Ascending aorta (tissue), 2 donors: ENCODE measurements at places on chromosomes 11 and 22. TPM values are rescaled to one million over a fixed set of nuclear protein-coding genes. Genes with fewer than 3 reads are reported as not detected.

GRCh38 chr11:16786131-16786530 is 47.7 kb downstream of the C11orf58 start:
- H3K27ac ChIP-seq, result no peak overlapping the region
- peaks cover 14% of the 10 kb centered on the region for H3K4me1 ChIP-seq
- DNase-seq, result no peak
- no peaks in the 10 kb centered on the region for H3K36me3 ChIP-seq

IL17REL gene
- not detected for total RNA-seq

DNA sequence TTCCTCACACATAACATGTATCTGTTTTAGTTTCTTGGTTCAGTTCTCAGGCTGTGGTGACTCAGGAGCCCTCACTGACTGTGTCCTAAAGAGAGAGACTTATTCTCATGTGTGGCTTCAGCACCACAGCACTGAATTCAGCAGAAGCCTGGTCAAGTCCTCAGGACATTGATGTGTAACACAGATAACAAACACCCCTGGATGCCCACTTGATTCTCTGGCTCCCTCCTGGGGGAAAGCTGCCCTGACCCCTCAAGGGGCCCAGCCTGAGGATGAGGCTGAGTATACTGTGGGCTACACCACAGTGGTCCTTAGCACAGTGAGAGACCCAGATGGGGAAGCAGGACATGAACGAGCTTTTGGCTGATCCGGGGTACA is 87.2 kb upstream of the VPREB1 start:
- no peak overlapping the region for H3K4me3 ChIP-seq
- H3K27ac ChIP-seq, result no peak overlapping the region
- DNase-seq, result no peak

PLAAT5 gene
- total RNA-seq, result 0.21 TPM

RAB3IL1 gene
- total RNA-seq, result 23.2 TPM

LRFN4 gene
- total RNA-seq, result 60.5 TPM

- no peaks in the 10 kb centered on the region for H3K36me3 ChIP-seq
- H3K4me3 ChIP-seq, result no peak overlapping the region
- DNase-seq, result peak; percentile 50
- H3K4me1 ChIP-seq, result no peaks in the 10 kb centered on the region
- H3K27ac ChIP-seq, result no peak overlapping the region
Observed at GRCh38 chr22:48761546-48761945, 1066.1 kb downstream of the BRD1 start.

- H3K4me3 ChIP-seq, result peak overlapping the region; percentile 53
- no peak for DNase-seq
- no peaks in the 10 kb centered on the region for H3K36me3 ChIP-seq
- peaks cover 16% of the 10 kb centered on the region for H3K4me1 ChIP-seq
Observed at GRCh38 chr11:27718346-27718862, 18.1 kb upstream of the BDNF start.

SHANK2 gene
- total RNA-seq, result 0.53 TPM

DNA sequence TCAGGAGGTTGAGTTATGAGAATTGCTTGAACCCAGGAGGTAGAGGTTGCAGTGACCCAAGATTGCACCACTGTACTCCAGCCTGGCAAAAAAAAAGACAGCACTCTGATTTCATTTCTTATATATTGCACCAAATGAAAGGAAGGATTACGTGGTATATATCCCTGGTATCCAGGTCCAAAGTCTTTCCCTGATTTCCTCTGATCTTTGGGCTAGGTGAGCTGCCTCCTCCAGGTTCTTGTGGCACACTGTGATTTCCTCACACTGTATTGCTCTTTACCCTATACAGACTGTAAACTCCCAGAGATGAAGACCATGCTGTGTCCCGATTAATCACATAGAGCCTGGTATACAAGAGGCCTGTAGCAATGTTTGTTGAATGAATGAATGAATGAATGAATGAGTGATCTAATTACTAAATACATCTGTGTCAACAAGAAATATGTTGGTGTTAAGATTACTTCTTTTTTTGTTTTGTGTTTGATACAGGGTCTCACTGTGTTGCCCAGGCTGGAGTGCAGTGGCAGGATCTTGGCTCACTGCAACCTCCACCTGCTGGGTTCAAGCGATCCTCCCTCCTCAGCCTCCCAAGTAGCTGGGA is 9.3 kb upstream of the POLD3 start:
- H3K27ac ChIP-seq, result no peak overlapping the region
- no peaks in the 10 kb centered on the region for H3K4me1 ChIP-seq
- DNase-seq, result no peak
- H3K27me3 ChIP-seq, result no peaks in the 10 kb centered on the region
- no peak overlapping the region for H3K4me3 ChIP-seq

DNA sequence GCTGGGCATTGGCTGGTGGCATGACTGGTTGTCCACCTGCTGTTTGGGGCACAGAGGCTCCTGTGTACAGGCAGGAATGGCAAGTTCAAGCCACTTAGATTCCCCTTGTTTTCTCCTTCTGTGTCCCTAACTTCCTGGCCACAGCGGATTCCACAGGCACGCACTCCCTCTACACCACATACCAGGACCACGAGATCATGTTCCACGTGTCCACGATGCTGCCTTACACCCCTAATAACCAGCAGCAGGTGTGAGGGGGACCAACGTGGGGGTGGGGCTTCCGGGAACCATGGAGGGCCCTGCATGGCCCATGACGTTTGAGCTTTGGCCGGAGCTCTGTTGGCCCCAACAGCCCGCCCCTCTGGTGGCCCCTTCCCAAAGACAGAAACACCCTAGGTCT is 7.8 kb downstream of the SIPA1 start:
- H3K27me3 ChIP-seq, result no peaks in the 10 kb centered on the region
- H3K4me3 ChIP-seq, result no peak overlapping the region
- no peak for DNase-seq
- no peaks in the 10 kb centered on the region for H3K4me1 ChIP-seq

DNA sequence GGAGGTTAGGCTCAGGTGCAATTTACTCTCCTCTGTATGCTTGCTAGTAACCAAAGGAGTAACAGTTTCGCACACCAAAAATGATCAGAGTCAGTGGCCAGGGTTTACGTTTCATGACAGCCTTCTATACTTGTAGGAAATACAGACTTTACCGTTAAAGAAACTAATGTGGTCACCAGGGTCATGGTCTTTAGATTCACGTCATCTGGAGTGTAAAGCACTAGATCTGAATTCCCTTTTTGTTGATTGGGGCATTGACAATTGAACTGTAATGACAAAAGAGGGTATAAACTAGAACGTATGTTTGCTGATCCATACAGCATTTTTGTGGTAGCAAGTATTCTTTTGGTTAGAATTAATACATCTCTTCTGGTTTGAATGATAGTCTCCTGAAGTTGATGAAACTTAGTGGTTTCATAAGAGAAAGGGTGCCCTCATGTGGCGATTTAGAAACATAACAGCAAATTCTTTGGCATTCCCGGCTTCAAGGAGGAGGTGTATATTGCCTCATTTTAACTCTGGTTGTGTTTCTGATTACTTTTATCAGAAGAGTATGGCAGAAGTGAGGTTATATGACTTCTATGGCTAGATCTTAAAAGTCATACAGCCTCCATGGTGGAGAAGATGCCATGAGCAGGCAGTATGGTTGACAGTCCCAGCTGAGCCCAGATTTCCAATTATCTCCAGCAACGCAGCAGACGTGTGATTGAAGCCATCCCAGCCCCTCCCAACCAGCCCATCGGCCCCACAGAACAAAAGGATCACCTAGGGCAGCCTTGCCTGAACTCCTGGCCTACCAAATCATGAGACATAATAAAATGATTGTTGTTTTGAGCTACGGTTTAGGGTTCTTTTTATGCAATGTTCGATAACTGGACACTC is 35.1 kb downstream of the MMP7 start:
- H3K4me1 ChIP-seq, result no peaks in the 10 kb centered on the region
- DNase-seq, result no peak
- H3K36me3 ChIP-seq, result no peaks in the 10 kb centered on the region
- no peak overlapping the region for H3K27ac ChIP-seq

GRCh38 chr11:26127336-26127735 is 204.6 kb upstream of the ANO3 start:
- H3K27ac ChIP-seq, result no peak overlapping the region
- H3K4me1 ChIP-seq, result no peaks in the 10 kb centered on the region
- no peak overlapping the region for H3K4me3 ChIP-seq

DNA sequence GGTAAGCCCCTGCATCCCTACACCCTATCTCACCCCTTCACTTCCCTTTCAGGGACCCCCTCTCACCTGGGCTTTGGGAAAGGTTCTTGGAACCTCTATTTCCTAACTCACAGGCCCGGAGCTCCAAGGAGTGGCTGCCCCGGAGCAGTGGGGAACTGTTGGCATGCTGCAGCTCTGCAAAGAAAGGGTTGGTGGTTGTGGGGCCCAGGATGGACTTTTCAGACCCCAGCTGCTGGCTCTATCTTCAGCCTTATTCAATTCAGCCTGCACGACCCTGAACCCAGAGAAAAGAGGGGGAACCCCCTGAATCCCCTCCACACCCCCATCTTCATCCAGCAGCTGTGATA is 10.0 kb downstream of the ROBO4 start:
- no peak overlapping the region for H3K27ac ChIP-seq
- no peak overlapping the region for H3K4me3 ChIP-seq
- DNase-seq, result peak; percentile 16
- H3K4me1 ChIP-seq, result no peaks in the 10 kb centered on the region
- H3K27me3 ChIP-seq, result no peaks in the 10 kb centered on the region

TMA7B gene
- not detected for total RNA-seq

DNA sequence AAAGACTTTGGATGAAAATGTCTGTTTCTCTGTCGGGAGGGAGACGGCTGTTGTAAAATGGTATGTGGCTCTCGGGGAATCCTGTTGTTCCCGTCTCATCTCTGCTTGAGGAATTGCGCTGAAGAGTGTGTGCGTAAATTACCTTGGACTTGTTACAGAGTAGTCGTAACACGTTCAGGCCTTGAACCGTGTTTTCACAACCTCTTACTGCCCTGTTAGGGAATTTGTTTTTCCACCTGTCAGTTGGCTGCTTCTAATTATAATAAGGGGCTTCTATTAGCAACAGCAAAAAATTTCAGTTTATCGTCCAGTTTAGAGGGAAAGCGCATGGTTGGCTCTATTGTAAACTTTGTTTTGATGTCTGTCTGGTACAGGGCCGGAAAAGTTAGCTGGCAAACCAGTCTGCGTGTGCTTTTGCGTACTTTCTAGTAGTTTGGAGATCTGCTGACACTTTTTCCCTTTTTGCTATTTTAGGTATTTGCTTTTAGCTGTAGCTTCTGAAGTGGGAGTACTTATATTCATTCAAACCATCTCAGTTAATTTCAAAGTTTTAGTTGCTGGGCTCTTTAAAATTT is 1.5 kb downstream of the HIPK3 start:
- peak overlapping the region; percentile 91 for H3K4me3 ChIP-seq
- peak overlapping the region; percentile 100 for H3K27ac ChIP-seq
- no peak for DNase-seq
- no peaks in the 10 kb centered on the region for H3K36me3 ChIP-seq
- peaks cover 4% of the 10 kb centered on the region for H3K4me1 ChIP-seq
